ENCODE measurements at places on chromosomes 7 and 10.

DNA sequence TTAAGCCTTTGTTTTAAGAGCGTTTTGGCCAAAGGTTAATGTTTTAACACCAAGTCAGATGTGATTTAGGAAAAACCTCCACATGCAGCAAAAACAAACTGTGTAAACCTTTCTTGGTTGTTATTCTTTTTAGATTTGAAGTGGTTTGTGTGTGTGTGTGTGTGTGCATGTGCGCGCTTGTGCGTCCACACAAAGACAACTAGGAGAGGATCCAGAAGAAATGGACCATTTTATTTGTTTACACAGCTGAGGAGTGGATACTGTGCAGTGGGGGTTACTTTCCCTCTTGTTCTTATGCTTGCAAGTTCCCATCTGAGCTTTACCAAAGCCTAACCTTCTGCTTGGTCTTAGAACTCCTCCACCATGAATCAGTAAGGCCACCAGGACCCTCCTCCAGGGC lies 20.0 kb downstream of the TCF7L2 start:
- no peak for DNase-seq

DNA sequence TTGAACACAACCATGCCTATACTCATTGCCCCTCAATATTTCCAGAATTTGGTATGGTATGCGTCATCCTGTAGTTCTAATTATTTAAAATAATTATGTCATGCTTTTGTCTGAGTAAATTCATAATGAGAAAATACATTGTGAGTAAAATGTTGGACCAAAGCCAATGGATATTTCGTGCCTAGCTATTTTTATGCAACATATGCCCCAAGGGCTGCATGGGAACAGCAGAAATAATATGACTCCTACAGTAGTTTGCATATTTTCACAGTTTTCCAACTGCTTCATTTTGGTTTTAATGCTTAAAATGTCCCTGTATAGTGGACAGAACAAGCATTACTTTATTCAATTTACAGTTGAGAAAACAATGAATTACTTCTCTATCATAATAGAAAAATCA lies 1115.6 kb upstream of the GHITM start:
- DNase-seq = no peak

DNA sequence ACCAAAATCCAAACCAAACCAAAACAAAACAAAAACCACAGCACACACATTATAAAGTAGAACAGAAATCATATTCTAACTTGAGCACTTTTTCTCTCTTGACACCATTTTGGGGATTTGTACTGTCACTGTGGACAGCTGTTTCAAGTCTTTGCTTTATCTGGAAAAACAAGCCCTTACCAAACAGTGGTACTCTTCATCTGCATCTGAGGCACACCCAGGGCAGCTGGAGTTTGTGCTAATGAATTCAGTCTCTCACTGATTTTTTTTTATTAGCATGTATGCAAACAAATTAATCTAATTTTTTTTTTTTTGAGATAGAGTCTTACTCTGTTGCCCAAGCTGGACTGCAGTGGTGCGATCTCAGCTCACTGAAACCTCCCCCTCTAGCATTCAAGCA lies 171.4 kb downstream of the RAPGEF5 start:
- no peak for DNase-seq

GRCh38 chr10:4981722-4982471 lies 18.7 kb downstream of the AKR1C1 start:
- no peak for DNase-seq

GRCh38 chr10:36421992-36422391 lies 703.4 kb upstream of the ANKRD30A start:
- no peak for DNase-seq

GRCh38 chr10:132628966-132629900 lies 91.6 kb downstream of the INPP5A start:
- peak; percentile 2 for DNase-seq

DNA sequence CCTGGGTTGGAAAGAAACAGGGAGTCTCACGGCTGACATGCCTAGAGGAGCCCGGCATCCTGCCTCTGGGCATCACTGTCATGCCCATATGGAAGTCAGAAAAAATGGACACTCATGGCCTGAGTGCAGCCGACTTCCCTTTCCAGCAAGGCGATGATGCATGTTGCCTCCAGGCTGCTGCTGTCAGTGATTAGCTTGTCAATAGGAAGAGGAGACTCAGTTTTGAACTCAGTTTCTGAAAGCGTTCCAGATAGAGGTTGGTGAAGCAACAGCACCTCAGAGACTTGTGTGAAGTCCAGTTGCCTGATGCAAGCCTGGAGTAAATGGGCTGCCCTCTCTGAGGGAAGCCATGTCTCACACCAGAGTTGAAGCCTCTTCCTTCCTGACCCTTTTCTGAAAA lies 148.4 kb downstream of the TPST1 start:
- DNase-seq = no peak

GRCh38 chr7:2054927-2055326 lies 177.8 kb downstream of the MAD1L1 start:
- DNase-seq = no peak

GRCh38 chr7:22425361-22425760 lies 68.4 kb upstream of the RAPGEF5 start:
- no peak for DNase-seq

DNA sequence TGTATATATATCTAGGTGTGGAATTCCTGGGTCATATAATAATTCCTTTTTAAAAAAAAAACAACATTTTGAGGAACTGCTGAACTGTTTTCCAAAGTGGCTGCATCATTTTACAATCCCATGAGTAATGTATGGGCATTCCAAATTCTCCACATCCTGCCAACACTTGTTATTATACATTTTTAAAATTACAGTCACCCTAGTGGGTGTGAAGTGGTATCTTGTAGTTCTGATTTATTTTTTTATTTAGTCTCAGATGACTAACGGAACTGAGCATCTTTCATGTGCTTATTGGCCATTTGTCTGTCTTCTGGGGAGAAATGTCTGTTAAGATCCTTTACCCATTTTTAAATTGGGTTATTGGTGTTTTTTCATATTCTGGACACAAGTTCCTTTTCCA lies 12.0 kb upstream of the KLHL7 start:
- DNase-seq = no peak

DNA sequence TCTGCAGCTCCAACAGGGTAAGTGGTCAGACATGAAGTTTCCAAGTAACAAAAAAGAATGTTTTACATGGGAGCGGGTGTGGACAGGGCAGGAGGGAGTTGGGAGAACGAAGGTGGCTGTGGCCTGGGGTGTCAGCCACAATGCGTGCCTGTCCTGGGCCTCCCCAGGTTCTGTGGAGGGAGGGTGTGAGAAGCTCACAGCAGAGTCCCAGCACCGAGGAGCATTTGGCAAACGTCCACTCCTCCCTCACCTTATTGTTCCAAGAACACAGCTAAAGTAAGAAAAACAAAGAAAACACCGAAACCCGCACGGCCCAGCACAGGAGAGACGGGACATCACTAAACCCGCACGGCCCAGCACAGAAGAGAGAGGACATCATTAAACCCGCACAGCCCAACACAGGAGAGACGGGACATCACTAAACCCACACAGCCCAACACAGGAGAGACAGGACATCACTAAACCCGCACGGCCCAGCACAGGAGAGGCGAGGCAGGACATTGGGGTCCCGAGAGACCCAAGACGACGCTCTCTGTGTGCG lies 226.4 kb downstream of the MAD1L1 start:
- peak; percentile 3 for DNase-seq

DNA sequence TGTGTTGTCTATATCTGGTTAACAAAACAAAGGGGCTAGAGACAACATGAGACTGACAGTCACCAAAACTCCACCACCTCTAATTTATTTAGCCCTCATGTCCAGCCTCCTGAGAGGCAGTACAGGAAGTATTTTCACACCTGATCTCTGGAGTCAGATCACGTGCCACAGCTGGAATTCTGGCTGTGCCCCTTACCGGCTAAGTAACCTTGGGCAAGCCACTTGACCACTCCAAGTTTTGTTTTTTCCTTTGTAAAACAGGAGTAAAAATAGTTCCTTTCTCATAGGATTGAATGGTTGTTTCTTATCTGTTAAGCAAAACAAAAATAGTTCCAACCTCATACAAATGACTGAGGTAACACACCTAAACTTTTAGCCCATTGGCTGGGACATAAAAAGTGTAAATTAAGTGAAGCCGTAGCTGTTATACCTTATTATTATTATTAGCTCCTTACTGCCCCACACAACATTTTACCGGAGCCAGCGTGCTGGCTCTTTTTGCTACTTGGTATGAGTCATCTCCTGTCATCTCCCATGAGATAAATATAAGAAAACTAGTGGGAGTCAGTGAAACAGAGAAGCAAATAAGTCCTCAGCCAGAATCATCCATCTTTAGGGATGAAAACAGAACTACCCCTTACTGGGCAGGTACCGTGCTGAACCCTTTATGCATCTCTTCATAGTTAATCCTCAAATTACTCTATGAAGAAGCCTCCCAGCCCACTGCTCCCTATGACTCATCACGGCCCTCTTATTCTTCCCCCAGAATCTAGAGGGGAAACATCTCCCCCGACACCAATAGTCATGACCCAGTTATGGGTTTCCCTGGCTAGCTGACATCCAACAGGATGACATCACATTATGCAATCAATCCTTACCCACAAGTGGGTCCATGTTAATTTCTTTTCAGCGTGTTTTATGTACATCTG lies 44.9 kb downstream of the PPP1R3C start:
- no peak for DNase-seq

GRCh38 chr7:127665922-127666321 lies 13.9 kb downstream of the SND1 start:
- DNase-seq = no peak

DNA sequence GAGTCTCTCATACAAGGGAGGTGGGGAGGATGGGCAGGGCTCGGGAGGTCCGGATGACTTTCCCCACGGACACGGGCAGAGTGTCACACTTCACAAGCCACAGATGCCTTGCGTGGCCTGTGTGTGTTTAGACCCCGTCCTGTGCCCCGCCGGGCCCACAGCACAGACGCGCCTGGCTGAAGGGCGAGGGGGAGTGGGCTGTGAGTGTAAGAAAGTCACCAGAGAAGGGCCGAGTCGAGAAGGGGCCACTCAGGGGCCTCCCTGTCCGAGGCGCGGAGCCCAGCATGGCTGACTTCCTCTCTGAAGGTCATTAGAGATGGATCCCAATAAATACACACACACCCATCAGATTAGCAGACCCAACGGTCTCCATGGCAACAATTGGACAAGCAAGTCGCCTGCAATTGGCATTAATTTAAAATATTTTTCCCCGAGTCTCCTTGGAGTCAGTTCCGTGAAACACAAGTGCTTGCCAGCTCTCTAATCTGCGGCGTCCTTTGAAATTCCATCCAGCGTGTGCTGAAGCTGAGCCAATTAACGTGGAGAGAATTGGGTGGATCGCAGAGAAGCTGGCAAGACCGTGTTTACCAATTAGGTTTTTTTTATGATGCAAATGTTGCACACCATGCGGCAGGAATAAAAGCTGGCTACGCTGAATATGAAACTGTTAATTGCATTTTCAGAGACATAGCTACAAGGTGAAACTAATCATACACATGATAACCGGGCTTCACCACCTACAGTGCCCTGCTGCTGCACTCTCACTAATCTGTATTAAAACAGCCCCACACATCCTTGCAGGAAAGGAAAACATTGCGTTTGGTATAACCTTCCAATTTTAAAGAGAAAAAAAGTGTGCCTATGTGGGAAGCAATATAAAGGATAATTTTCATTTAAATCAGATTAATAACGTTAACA lies 571.2 kb downstream of the PTPRN2 start:
- DNase-seq = no peak

- DNase-seq = no peak
Measured at GRCh38 chr7:97565665-97566064, 166.2 kb upstream of the TAC1 start.

DNA sequence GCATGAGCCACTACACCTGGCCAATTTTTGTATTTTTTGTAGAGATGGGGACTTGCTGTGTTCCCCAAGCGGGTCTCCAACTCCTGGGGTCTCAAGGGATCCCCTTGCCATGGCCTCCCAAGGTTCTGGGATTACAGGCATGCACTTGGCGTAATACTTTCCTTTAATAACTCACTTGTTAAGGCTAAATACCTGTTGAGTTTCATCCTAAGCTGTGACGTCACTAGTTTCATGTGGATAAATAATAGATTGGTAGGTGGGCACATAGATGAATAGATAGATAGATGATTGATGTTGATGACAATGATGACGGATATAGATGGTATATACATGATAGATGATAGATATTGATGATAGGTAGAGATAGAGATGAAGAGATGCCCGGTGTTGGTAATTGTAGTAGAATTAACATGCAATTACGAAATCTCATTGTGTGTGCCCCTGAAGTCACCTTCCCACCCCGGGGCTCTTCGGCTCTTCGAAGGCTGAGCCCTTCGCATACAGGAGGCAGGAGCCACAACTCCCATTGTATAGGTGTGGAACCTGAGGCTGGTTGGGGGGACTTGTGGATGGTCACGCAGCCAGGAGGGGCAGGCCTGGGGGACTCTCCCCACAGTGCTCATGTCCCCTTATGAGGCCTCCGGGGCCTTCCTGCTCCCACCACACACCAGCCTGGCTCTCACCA lies 2.6 kb downstream of the GRIFIN start:
- no peak for DNase-seq

Measured in activated naive CD4-positive, alpha-beta T cell treated with anti-CD3 and anti-CD28 coated beads, Interleukin-2, amount 50 U/mL, for 16 hours (primary cell).